ENCODE measurements at places on chromosomes 6 and 20. TPM values are rescaled to one million over a fixed set of nuclear protein-coding genes. Genes with fewer than 3 reads are reported as not detected.
A peak's percentile ranks its signal among the peaks of the same experiment; 100 is the strongest.

Gene CPNE5
- 7.8 TPM for total RNA-seq

Gene COQ3
- total RNA-seq: 10.0 TPM

DNA sequence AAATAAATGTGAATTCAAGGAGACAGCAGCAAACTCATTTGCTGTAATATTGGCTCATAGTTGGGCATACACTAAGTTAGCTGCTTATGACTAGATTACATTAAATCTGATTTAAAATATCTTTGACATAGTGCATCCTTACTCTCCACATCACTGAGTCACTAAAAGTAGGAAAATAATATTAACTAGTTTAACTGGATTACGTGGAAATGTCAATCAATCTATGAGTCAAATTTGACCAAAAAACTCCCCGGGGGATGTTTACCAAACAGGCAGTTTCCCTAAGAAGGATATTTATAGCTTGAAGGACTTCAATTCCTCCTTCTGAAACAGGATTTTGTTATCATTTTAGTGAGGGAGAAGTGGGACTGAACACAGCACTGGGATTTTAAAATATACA, 366.5 kb downstream of the ESR1 start:
- peaks cover 3% of the 10 kb centered on the region for H3K4me1 ChIP-seq
- H3K27me3 ChIP-seq: no peaks in the 10 kb centered on the region
- H3K4me3 ChIP-seq: no peak overlapping the region
- no peaks in the 10 kb centered on the region for H3K36me3 ChIP-seq

- no peaks in the 10 kb centered on the region for H3K27me3 ChIP-seq
- no peaks in the 10 kb centered on the region for H3K36me3 ChIP-seq
- peak overlapping the region; percentile 30 for H3K27ac ChIP-seq
- H3K4me1 ChIP-seq: peaks cover 8% of the 10 kb centered on the region
Measured at GRCh38 chr6:111533087-111533784, 50.2 kb upstream of the REV3L start.

GRCh38 chr6:79081663-79082062, 3.6 kb upstream of the PHIP start:
- no peak overlapping the region for H3K4me3 ChIP-seq
- H3K27me3 ChIP-seq: no peaks in the 10 kb centered on the region
- no peak for DNase-seq
- H3K4me1 ChIP-seq: no peaks in the 10 kb centered on the region

- H3K4me3 ChIP-seq: no peak overlapping the region
- no peak overlapping the region for H3K27ac ChIP-seq
- no peaks in the 10 kb centered on the region for H3K36me3 ChIP-seq
- H3K27me3 ChIP-seq: no peaks in the 10 kb centered on the region
- peaks cover 5% of the 10 kb centered on the region for H3K4me1 ChIP-seq
Measured at GRCh38 chr6:44967481-44967880, 360.6 kb upstream of the RUNX2 start.

Measured in ovary (tissue), 10 donors.